ENCODE measurements at places on chromosomes 7 and 10. TPM values are rescaled to one million over a fixed set of nuclear protein-coding genes. Genes with fewer than 3 reads are reported as not detected.

GRCh38 chr10:94038024-94038423 lies 44.3 kb downstream of the PLCE1 start:
- peak; percentile 1 for DNase-seq

DNA sequence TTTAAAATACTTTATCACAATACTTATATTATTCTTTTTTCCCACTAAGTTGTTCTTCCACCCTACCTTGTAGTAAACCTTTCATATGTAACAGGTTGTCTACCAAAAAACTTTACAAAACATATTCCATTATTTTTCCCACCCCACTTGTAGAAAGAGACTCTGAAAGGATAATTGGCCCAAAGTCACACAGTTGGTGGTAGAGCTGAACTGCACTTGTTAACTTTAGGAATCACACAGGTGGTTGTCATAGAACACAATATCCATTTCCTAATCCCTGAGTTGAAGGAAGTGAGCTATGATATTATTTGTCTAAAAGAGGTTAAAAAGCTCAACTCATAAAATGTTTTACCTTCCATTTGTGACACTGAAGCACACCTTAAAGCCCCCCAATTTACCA lies 188.8 kb upstream of the FOXP2 start:
- DNase-seq: no peak

FBXO24 gene
- total RNA-seq: 0.49 TPM

POLR2J gene
- 95.6 TPM for total RNA-seq

GRCh38 chr10:73167458-73167782 lies 388 bp downstream of the ECD start:
- no peak for DNase-seq

- DNase-seq: peak; percentile 27
Observed at GRCh38 chr7:106187613-106188350, 75.7 kb upstream of the SYPL1 start.

DNA sequence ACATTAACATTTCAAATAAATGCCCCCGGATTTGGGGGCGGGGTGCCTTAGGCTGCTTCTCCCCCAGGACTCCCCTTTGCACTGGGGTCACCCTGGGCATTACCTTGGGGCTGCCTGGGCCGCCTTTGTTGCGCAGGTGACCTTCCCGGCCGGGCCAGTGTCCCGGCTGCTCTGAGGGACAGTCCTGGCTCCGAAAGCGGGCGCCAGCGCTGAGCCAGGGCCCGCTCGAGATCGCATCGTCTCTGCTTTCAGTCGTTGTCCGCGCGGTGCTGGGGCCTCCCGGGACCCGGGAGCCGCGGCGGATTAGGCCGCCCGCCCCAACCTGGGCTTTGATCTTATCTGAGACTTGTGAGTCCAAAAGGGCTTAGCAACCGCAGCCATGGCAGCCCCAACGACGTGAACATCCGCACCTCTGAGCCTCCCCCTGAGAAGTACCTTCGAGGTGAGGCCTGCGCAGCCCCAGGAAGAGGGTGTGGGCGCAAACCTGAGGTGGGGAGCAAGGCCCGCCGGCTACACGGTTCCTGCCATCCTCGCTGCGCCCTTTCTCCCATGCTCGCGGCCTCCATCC lies 14.8 kb upstream of the WAPL start:
- DNase-seq: no peak

GJD4 gene
- total RNA-seq: not detected

- DNase-seq: peak; percentile 20
Observed at GRCh38 chr7:26326211-26326610, 34.5 kb downstream of the SNX10 start.

C10orf143 gene
- not detected for total RNA-seq

- no peak for DNase-seq
Observed at GRCh38 chr10:111344804-111345203, 268.0 kb downstream of the ADRA2A start.

Data from RPMI7951 (cell line).